ENCODE measurements at places on chromosomes 2 and 18. TPM values are rescaled to one million over a fixed set of nuclear protein-coding genes. Genes with fewer than 3 reads are reported as not detected.

Gene PROKR1
- total RNA-seq: not detected

Gene UNC80
- not detected for total RNA-seq

Gene ONECUT2
- 0.03 TPM for total RNA-seq

Gene ALLC
- not detected for total RNA-seq
